Esophagus squamous epithelium (tissue), 5 donors: ENCODE measurements at places on chromosomes 6 and 20. TPM values are rescaled to one million over a fixed set of nuclear protein-coding genes. Genes with fewer than 3 reads are reported as not detected.

Gene CAGE1
- 0.09 TPM for total RNA-seq

Gene COL19A1
- total RNA-seq = not detected

Gene PPP1R16B
- total RNA-seq = 0.99 TPM

Gene RAB44
- total RNA-seq = 0.11 TPM

Gene MLIP
- 4.3 TPM for total RNA-seq

- H3K4me1 ChIP-seq = peaks cover 9% of the 10 kb centered on the region
- H3K27me3 ChIP-seq = no peaks in the 10 kb centered on the region
- H3K4me3 ChIP-seq = no peak overlapping the region
- H3K27ac ChIP-seq = no peak overlapping the region
- no peak for DNase-seq
- H3K36me3 ChIP-seq = peaks cover 10% of the 10 kb centered on the region
These were observed 4.0 kb downstream of the ABT1 start for GRCh38 chr6:26600759-26601158.

DNA sequence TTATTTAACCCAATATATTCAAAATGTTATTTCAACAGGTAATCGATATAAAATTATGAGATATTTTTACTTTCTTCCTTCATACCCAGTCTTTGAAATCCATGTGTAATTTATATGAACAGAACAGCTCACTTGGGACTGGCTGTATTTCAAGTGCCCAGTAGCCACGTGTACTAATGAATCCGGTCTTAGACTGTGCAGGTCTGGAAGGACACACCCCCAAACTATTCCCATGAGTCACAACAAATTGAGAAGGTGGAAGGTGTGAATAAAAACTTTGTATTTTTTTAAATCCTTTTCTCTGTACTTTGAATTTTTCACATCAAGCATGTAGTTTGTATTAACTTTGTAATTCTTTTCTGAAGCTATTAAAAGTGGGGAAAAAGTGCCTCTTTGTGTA is 2.8 kb downstream of the UNC5CL start:
- H3K36me3 ChIP-seq = no peaks in the 10 kb centered on the region
- no peaks in the 10 kb centered on the region for H3K27me3 ChIP-seq
- H3K4me3 ChIP-seq = no peak overlapping the region
- peaks cover 5% of the 10 kb centered on the region for H3K4me1 ChIP-seq

DNA sequence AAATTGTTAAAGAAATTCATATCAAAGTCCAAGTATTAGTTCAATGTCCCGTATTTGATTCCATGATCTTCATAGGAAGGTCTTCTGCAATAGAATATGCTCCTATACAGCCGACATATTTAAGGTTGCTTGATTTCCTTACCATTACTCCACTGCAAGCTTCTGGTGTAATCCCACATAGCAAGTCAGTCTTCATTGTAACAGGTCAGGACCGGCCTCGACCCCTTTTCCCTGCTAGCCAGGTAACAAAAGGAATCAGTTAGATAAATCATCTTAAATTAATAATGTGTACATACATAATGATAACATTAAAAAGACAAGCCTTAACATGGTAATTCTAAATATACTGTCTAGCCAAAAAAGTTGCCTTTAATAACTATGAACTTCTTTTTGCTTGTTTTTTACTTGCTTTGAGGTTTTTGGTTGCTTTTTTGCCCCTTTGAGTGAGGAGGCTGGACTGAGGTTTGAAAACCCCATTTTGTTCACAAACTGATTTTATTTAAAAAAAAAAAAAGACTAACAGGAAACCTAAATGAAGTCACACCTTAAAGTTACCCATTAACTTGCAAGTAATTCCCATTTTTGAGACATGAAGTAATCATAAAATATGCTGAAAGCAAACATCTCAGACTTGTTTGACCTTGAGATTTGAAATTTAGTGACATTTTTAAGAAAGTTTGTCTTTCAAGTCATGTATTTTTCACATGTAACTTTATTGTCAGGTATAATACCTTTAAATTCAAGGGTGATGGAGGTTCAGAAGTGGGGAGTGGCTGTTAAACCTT is 19.2 kb upstream of the SNX14 start:
- peaks cover 100% of the 10 kb centered on the region for H3K36me3 ChIP-seq
- no peak for DNase-seq
- H3K27ac ChIP-seq = no peak overlapping the region
- no peaks in the 10 kb centered on the region for H3K27me3 ChIP-seq
- H3K4me3 ChIP-seq = no peak overlapping the region

DNA sequence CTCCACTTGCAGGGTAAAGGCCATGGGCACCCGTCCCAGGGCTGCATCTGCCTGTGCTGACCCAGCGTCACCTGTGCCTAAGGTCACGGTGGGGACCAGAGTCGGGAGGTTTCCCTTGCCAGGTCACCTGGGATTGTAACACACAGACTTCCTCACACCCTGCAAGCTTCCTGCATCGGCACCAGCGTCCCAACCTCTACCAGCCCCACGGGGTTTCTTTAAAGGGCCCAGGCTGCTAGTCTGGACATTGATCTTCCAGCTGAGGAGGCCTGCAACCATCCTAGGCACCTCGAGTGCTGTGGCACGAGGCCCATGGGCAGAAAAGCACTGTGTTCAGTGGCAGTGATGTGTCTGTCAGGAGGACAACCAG is 12.6 kb downstream of the ACSS1 start:
- peaks cover 32% of the 10 kb centered on the region for H3K36me3 ChIP-seq
- peaks cover 54% of the 10 kb centered on the region for H3K4me1 ChIP-seq
- DNase-seq = no peak
- no peaks in the 10 kb centered on the region for H3K27me3 ChIP-seq

DNA sequence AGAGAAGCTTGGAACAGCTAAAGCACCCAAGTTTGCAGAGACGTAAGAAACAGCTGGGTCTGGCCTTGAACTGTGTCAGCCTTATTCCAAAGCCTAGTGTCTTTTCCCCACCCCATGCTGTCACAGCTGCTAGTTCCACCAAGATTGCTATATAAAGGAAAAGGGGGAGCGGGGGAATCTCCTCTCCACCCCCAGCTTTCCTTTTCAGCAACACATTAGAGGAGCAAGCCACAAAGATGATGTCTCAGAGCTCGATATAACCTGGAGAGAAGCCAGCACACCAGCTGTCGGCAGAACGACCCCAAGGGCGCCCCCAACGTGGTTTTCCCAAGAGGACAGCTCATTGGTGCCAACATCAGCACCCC is 36.5 kb downstream of the ATP9A start:
- no peak overlapping the region for H3K4me3 ChIP-seq
- H3K27me3 ChIP-seq = no peaks in the 10 kb centered on the region
- no peaks in the 10 kb centered on the region for H3K36me3 ChIP-seq
- peaks cover 32% of the 10 kb centered on the region for H3K4me1 ChIP-seq
- no peak for DNase-seq
- H3K27ac ChIP-seq = peak overlapping the region; percentile 73

- no peak for DNase-seq
- H3K27ac ChIP-seq = no peak overlapping the region
- H3K4me1 ChIP-seq = peaks cover 8% of the 10 kb centered on the region
These were observed 66.4 kb upstream of the STMND1 start for GRCh38 chr6:17035257-17036064.

DNA sequence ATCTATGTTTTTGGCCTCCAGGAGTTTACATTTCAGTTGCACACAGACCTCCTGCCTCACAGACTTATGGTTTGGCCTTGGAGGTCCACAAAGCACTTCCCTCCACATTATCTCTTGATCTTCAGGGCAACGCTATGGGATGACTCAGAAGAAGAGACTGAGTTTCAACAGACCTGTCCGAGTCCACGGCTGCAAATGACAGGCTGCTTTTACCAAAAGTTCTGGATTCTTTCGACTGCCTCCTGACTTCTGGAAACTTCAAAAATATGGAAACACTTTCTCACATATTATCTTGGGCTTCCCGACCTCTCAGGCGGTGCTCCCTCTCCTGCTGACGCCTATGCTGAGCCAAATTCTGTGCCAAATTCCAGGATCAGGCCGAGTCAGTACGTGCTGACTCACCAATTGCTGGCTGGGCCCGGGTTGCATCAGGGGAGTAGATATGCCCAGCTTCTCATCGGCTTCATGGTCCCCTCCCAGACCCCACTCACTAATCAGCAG is 190.2 kb downstream of the BMP7 start:
- no peak overlapping the region for H3K4me3 ChIP-seq
- DNase-seq = no peak
- no peaks in the 10 kb centered on the region for H3K27me3 ChIP-seq
- H3K4me1 ChIP-seq = peaks cover 16% of the 10 kb centered on the region
- H3K27ac ChIP-seq = no peak overlapping the region

- H3K4me1 ChIP-seq = no peaks in the 10 kb centered on the region
- H3K36me3 ChIP-seq = no peaks in the 10 kb centered on the region
- H3K27ac ChIP-seq = no peak overlapping the region
- DNase-seq = no peak
- H3K27me3 ChIP-seq = no peaks in the 10 kb centered on the region
These were observed 18.8 kb downstream of the OR2A4 start for GRCh38 chr6:131682442-131682841.

- H3K4me1 ChIP-seq = peaks cover 16% of the 10 kb centered on the region
- no peak overlapping the region for H3K4me3 ChIP-seq
- no peaks in the 10 kb centered on the region for H3K36me3 ChIP-seq
- no peaks in the 10 kb centered on the region for H3K27me3 ChIP-seq
- H3K27ac ChIP-seq = no peak overlapping the region
- no peak for DNase-seq
These were observed 82.3 kb downstream of the DNAH8 start for GRCh38 chr6:38797391-38797790.

GRCh38 chr6:118514689-118515088 is 33.4 kb upstream of the PLN start:
- no peak overlapping the region for H3K27ac ChIP-seq
- H3K27me3 ChIP-seq = no peaks in the 10 kb centered on the region
- no peak for DNase-seq
- H3K36me3 ChIP-seq = no peaks in the 10 kb centered on the region
- H3K4me3 ChIP-seq = no peak overlapping the region

DNA sequence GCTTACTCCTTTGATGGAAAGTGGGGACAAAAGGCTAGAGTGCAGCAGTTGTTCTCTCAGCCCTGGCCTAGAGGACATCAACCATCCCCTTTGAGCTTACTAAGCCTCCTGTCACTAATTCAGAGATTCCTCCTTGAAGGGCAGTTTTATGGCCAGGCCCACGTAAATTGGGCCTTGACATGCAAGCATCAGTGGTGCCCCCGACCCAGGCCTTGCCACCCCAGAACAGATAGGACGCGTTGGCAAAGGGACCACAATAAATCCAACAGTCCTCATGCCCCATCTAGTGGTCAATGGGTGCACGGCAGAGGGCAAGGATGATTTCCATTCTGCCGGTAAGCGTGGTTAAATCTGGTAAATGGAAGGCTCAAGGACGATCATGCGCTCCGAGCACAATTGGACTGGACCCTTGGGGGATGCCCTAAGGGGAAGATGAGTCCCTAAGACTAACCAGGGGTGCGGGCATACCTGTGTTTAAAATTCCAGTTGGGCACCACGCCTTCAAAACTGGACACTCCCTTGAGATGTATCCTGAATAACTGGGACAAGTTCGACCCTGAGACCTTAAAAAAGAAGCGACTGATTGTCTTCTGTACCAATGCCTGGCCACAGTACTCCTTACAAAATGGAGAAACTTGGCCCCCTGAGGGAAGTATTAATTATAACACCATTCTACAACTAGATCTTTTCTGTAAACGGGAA is 32.6 kb downstream of the CEP85L start:
- H3K27ac ChIP-seq = no peak overlapping the region
- H3K36me3 ChIP-seq = no peaks in the 10 kb centered on the region
- DNase-seq = no peak
- no peaks in the 10 kb centered on the region for H3K4me1 ChIP-seq
- H3K4me3 ChIP-seq = no peak overlapping the region
- no peaks in the 10 kb centered on the region for H3K27me3 ChIP-seq

DNA sequence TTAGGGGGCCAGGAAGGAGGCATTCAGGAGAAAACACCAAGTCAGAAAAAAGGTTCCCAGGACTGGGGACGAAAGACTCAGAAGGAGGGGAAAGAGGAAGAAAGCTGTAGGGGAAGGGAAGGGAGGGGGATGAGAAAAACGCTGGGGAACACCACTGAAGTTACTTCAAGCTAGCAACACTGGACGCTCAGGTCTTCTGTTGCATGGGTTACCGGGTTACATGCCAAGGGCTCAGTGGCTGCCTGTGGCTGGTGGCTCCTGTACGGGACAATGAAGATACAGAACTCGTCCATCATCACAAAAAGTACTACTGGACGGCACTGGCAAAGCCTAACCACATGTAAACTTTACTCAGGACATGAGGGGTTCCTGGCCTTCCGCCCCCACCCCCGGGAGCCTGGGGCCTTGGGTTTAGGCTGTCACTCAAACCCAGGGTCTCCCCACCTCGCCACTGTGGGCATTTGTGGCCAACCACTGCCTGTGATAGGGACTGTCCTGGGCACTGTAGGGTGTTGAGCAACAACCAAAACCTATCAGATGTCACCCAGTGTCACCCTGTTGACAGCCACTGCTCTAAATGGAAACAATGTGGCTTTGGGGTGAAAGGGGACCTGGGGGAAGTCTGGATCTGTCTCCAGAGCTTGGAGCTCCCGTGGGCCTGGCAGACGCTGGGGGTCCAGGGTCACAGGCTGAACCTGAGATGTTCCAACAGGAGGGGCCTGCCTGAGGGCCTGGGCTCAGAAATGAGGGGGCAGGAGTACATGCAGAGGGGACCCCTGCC is 40.3 kb upstream of the CD93 start:
- H3K4me1 ChIP-seq = peaks cover 13% of the 10 kb centered on the region
- H3K27ac ChIP-seq = peak overlapping the region; percentile 42
- no peaks in the 10 kb centered on the region for H3K27me3 ChIP-seq

GRCh38 chr6:145212813-145213212 is 522.5 kb downstream of the EPM2A start:
- H3K4me1 ChIP-seq = no peaks in the 10 kb centered on the region
- H3K27me3 ChIP-seq = no peaks in the 10 kb centered on the region
- no peaks in the 10 kb centered on the region for H3K36me3 ChIP-seq
- DNase-seq = no peak

DNA sequence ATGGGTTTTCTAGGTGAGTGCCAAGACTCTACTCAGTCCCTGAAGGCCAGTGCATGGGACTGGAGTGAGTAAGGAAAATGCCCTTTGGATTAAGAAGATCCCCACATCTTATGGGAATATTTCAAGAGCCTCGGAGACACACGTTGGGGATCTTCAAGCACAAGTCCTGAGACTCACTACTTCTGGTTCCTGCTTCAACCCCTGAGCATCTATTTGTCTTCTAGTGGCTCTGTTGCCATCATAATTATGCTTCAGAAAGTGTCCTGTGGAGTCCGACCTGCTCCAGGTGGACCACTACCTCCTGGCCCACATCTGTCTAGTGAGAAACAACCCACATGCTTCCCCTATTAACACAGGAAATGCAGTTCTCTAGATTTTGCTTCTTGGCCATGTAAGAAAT is at the start of gene OR5V1:
Gene OR5V1, minus strand, starts transcription at position 101 of the 400 bp plus-strand sequence. CDS start 12,670 bp downstream, outside the sequence.
- H3K4me1 ChIP-seq = no peaks in the 10 kb centered on the region
- H3K4me3 ChIP-seq = no peak within 1 kb of the TSS
- no peak for DNase-seq
- no peak within 1 kb of the TSS for H3K27ac ChIP-seq
- no peaks in the 10 kb centered on the region for H3K36me3 ChIP-seq

- H3K27ac ChIP-seq = no peak overlapping the region
- no peaks in the 10 kb centered on the region for H3K27me3 ChIP-seq
- H3K4me1 ChIP-seq = no peaks in the 10 kb centered on the region
- DNase-seq = no peak
- no peaks in the 10 kb centered on the region for H3K36me3 ChIP-seq
- no peak overlapping the region for H3K4me3 ChIP-seq
These were observed 648.4 kb downstream of the QKI start for GRCh38 chr6:164062872-164063271.
